ENCODE measurements at places on chromosomes 12 and 14. TPM values are rescaled to one million over a fixed set of nuclear protein-coding genes. Genes with fewer than 3 reads are reported as not detected.
A peak's percentile ranks its signal among the peaks of the same experiment; 100 is the strongest.

GRCh38 chr14:91390165-91390778, 27.3 kb downstream of the CCDC88C start:
- H3K4me1 ChIP-seq: peaks cover 16% of the 10 kb centered on the region
- no peak overlapping the region for H3K27ac ChIP-seq
- H3K4me3 ChIP-seq: no peak overlapping the region
- H3K27me3 ChIP-seq: no peaks in the 10 kb centered on the region
- no peaks in the 10 kb centered on the region for H3K36me3 ChIP-seq
- DNase-seq: no peak

The STK38L gene
- total RNA-seq: 25.3 TPM

DNA sequence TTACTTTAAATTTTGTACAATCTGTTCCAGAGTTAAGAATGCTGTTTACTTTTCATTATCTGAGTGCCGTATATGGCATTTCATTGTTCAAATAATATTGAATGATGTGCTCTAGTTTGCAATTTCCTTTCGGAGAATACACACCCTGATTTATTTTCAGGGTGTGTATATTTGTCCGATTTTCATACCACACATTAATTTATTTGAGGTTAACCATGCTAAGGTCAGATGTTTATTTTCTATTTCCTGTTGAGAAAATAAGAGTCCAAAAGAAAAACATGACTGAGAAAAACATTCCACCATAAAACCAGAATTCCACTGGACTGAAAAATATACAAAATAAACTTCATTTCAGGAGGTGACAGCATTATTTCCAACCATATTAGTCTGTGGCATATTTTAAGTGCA, 64.2 kb upstream of the OVCH1 start:
- peaks cover 23% of the 10 kb centered on the region for H3K4me1 ChIP-seq
- peak overlapping the region; percentile 3 for H3K27ac ChIP-seq
- no peak for DNase-seq
- H3K27me3 ChIP-seq: no peaks in the 10 kb centered on the region
- no peaks in the 10 kb centered on the region for H3K36me3 ChIP-seq
- H3K4me3 ChIP-seq: no peak overlapping the region

The KRT74 gene
- 0.05 TPM for total RNA-seq

The TCHP gene
- 18.9 TPM for total RNA-seq

GRCh38 chr12:590206-590750, 73.0 kb downstream of the NINJ2 start:
- no peaks in the 10 kb centered on the region for H3K4me1 ChIP-seq
- H3K4me3 ChIP-seq: no peak overlapping the region
- no peak for DNase-seq
- H3K27me3 ChIP-seq: no peaks in the 10 kb centered on the region

- no peak overlapping the region for H3K4me3 ChIP-seq
- no peak overlapping the region for H3K27ac ChIP-seq
- H3K36me3 ChIP-seq: no peaks in the 10 kb centered on the region
- H3K27me3 ChIP-seq: no peaks in the 10 kb centered on the region
Measured at GRCh38 chr14:78448164-78449094, 278.3 kb downstream of the NRXN3 start.

The HOXC4 gene
- total RNA-seq: not detected

Measured in prostate gland (tissue), 2 donors.